Stimulated activated CD4-positive, alpha-beta T cell treated with anti-CD3 and anti-CD28 coated beads, Interleukin-12 subunit alpha, Interleukin-12 subunit beta, amount 100 ng/mL, for 24 hours (primary cell): ENCODE measurements at places on chromosomes 16 and 17.

DNA sequence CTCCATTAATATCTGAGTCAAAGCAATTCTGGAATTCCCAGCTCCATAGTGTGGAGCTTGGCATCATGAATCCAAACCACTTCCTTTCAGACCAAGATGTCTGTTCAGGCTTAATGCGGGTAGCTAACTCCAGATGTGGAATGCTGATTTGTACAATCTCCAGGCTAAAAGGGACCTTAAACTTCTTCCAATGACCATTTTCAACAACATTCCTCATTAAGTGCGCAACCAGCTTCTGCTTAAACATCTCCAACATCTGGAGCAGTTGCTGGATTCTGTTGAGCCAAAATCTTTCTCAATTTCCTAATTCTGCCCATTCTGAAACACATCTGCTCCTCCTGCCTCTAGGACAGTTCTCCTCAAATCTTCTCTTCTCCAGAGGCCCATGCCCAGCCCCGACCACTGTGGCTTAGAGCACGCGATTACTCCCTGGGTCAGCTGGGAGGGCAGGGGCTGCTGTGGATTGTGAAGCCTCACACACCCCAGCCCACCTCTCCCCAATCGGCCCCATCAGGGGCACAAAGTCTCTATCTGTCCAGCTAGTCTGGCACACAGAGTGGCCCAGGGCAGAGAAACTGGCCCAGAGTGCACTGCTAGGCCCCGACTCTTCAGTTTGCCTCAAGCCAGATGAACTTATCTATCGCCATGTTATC is 36.2 kb downstream of the ASPA start:
- no peak for DNase-seq

DNA sequence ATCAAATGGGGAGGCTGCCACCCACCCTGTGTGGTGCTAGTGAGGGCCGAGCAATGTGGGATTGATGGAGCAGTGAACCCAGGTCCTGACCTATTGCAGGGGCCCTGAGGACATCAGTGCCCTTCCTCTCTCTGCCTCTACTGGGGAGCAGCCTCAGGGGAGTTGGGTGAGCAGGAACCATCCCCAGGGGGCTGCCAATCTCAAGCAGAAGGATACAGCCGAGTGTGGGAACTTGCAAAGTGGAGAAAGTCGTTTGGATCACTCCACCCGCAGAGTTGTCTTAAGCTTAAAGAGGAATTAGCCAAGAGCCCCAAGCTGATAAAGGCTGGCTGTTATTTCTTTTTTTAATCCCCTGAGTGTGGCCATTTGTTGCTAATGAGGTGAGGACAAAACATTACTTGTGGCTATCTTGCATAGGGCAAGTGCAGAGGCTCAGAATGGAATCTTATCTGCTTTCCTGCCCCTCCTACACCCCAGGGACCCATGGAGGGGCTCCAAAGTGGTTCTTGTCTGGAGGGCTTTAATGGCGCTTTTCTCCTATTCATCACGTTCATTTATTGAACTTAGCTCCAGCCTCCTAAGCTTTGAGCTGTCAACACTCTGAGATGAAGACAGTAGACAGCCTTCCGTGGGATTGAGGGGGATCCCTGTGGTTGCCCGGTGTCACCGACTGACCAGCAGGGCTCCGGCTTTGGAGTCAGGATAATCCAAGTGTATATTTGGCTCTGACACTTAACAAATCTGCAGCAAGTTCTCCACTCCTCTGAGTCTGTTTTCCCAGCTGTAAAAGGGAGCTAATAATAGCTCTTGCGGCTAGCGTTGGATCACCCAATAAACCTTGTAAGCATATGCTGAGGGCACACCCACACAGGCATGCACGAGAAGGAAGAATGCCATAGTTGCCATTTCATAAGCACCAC is 45.1 kb downstream of the MYH11 start:
- DNase-seq = no peak

GRCh38 chr17:20706751-20707373 is 127.3 kb downstream of the CDRT15L2 start:
- no peak for DNase-seq

DNA sequence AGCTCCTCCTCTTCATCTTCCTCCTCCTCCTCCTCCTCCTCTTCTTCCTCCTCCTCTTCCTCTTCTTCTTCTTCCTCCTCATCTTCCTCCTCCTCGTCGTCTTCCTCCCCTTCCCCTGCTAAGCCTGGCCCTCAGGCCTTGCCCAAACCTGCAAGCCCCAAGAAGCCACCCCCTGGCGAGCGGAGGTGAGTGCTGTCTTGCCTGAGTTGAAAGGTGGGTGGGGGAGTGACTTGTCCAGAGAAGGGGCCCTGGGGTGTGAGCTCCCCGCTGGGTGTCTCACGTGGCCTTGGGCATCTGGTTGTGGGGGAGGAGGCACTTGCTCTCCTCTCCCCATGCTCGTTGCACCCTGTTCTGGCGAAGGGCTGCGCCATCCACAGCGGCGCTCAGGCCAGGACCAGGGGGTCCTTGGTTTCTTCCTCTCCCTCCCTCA is 8.0 kb downstream of the ELOB start:
- no peak for DNase-seq

GRCh38 chr16:85967111-85967510 is 68.1 kb downstream of the IRF8 start:
- no peak for DNase-seq
